ENCODE measurements at places on chromosomes 5 and 9.

DNA sequence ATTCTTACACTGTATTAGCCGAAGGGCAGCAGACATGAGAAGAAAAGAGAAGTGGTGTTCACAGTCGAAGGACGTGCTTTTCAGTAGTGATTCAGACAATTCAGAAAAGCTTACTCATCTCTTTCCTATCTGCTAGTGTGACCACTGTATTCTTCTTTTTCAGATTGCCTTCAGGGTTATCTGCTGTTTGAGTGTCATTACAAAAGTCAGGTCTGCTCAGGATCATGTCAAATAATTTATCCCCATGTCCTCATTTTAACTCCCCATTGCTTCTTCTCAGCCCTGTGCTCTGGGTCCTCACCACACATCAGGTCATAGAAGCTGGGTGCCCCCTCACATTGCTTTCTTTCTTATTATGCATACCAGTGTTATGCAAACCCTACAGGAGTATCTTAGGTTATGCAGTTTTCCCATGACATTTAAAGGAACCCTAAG, 394.0 kb downstream of the CETN3 start:
- DNase-seq: no peak

- no peak for DNase-seq
These were observed 228.8 kb downstream of the AP3B1 start for GRCh38 chr5:78065663-78066062.

DNA sequence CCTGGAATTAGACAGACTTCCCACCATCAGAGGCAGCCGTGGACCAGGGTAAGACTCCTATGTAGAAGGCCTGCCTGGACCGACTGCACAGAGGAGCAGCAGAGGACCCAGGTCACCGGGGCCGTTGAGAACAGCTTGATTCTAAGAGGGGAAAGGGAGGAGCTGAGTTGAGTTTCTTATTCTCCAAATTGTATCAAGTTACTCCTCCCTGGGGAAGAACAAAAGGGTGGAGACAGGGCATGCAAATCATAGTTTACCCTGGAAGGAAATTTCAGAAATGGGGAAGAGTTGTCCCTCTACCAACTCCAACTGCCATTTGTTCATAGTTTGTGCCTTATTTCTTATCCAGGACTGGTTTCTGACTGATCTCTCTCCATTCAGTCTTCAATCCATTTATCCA, 20.9 kb upstream of the SLC31A2 start:
- no peak for DNase-seq

DNA sequence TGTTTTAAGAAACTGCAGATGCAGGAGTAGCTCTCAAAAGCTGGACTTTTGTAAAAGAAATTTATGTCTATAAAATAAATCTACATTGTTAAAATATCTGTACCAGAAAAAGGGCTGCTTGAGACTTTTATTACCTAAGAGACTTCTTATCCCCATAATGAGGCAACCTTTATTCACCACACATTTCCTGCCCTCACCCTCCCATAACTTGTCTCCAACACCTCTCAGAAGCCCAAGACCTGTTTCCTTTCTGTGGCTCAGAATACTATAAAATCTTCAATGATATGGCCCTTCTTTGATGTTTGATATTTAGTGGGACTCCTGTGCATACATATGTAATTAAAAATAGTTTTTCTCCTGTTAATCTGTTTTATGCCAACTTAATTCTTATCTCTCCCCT, 141.5 kb upstream of the FER start:
- no peak for DNase-seq

DNA sequence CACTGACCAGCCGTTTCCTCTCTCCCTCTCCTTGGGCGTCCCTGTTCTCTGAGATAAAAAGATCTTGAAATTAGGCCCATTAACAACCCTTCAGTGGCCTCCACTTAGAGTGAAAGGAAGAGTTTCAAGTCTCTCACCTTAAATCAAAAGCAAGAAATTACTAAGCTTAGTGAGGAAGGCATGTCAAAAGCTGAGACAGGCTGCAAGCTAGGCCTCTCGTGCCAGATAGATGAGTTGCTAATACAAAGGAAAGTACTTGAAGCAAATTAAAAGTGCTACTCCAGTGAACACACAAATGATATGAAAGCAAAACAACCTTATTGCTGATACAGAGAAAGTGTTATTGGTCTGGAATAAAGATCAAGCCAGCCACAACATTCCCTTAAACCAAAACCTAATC, 331.3 kb upstream of the SEMA6A start:
- DNase-seq: no peak

- no peak for DNase-seq
These were observed 354.2 kb upstream of the EFNA5 start for GRCh38 chr5:108024986-108025385.
